ENCODE measurements at places on chromosomes 7 and 10. TPM values are rescaled to one million over a fixed set of nuclear protein-coding genes. Genes with fewer than 3 reads are reported as not detected.

Gene OR6B1
- not detected for total RNA-seq

Gene HOXA9
- 0.73 TPM for total RNA-seq

Gene STEAP2
- total RNA-seq = 3.8 TPM

Gene HTRA1
- total RNA-seq = 52.8 TPM

Gene CPN1
- total RNA-seq = 0.20 TPM

Gene FIS1
- total RNA-seq = 132 TPM

Gene SPAM1
- total RNA-seq = not detected

Gene NAT16
- total RNA-seq = 0.17 TPM

Gene SPDYE2
- total RNA-seq = not detected

Gene PRRT4
- 0.41 TPM for total RNA-seq

Gene CTAGE4
- total RNA-seq = not detected

Data from A549 treated with CpdA at 1 μM for 4 hours (cell line).